Renal cortex interstitium (tissue), 15 donors: ENCODE measurements at places on chromosomes 16 and 17. TPM values are rescaled to one million over a fixed set of nuclear protein-coding genes. Genes with fewer than 3 reads are reported as not detected.

DNA sequence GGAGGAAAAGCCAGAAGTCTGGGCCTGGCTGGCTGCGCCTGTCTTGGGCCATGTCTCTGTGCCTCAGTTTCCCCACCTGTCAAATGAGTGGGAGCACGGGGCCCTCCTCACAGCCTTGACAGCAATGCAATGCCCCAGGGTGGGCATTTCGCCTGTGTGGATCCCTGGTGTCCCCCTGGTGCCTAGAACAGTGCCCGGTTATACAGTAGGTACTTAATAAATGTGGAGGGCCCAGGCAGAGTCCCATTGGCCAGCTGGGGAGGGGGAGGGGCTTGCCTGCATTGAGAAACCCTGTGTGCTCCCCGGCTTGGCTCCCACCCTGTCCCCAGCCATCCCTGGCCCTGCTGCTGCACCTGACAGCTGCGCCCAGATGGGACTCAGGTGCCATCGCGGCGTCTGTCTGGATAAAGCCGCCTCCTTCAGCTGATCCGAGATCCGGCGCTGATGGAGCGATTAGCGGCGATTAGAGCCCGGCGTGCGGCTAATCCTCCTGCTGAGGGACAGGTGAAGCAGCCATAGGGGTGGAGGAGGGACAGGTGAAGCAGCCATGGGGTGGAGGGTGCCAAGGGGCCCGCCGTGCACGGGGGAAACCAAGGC is 12.4 kb downstream of the ZFPM1 start:
- DNase-seq: no peak

GRCh38 chr16:3771513-3771912 is 54.2 kb upstream of the TRAP1 start:
- DNase-seq: no peak

DNA sequence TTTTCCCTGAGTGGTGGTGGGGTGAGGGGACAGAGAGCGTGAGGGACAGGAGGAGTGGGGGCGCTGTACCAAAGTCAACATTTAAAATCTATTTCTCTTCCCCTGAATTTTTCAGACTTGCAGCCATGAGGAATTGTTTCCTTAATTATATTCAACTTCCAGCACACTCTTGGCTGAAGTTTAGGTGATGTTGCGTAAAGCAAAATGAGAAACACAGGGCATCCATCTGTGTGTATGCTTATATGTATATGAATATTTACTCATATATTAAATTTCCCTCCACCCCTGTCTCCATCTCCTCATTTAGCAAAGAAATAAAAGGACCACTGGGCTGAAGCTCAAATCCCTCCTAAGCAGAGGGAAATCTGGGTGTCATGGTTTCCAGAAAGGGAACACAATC is 218.1 kb downstream of the XYLT1 start:
- DNase-seq: no peak

DNA sequence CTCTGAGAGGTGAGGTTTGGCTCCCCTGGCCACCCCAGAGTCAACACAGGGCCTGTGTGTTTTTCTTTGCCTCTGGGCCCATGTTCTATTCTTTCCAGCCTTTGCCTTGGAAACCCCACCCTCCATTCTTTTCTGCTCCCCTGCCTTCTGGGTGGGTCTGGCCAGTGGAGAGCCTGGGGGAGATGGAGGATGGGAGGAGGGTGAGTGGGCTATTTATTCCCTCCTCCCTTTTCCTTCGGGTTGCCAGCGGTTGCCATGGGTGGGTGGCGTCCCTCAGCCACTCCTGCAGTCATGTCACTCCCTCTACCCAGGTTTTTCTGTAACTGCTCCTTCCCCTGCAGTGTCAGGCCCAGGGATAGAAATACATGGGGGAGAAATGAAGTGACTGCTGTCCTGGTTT is 15.5 kb downstream of the CMIP start:
- no peak for DNase-seq

GRCh38 chr17:57471868-57472368 is 215.6 kb downstream of the MSI2 start:
- DNase-seq: no peak

The KLHL10 gene
- polyA plus RNA-seq: 0.26 TPM

The AMZ2 gene
- 95.6 TPM for polyA plus RNA-seq

The CPHXL2 gene
- polyA plus RNA-seq: 0.16 TPM
